Vagina (tissue), 2 donors: ENCODE measurements at places on chromosomes 2 and 18. TPM values are rescaled to one million over a fixed set of nuclear protein-coding genes. Genes with fewer than 3 reads are reported as not detected.

The CDH20 gene
- total RNA-seq, result not detected

- no peak for DNase-seq
Observed at GRCh38 chr2:55949211-55949610, 25.6 kb upstream of the EFEMP1 start.

The CDH19 gene
- total RNA-seq, result 18.2 TPM

DNA sequence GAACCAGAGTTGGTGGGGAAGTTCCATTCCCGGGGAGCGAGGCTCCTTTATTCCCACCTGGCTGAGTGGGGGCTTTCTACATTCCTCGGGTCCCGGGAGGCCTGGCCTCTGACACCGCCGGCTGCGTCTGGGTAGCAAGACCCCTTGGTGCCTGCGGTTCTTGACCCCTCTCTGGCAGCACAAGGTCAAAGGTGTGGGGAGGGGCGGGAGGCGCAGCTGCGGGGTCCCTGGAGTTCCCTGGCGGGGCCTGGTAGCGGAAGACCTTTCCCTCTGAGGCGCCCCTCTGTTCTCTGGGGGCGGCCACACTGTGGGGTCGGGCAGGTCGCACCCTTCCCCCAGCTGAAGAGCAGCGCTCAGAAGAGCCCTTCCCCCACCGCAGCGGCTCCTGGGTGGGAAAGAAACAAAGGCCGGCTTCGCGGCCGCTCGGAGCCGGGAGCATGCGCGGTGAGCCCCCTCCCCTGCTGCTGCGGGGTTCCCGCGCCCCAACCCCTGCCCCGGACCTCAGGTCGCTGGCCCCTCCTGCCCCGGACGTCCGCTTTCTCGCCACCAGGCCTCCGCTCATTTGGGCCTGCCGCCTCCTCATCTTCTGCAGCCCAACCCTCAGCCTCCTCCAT lies 146.3 kb downstream of the ANKRD44 start:
- no peak for DNase-seq

DNA sequence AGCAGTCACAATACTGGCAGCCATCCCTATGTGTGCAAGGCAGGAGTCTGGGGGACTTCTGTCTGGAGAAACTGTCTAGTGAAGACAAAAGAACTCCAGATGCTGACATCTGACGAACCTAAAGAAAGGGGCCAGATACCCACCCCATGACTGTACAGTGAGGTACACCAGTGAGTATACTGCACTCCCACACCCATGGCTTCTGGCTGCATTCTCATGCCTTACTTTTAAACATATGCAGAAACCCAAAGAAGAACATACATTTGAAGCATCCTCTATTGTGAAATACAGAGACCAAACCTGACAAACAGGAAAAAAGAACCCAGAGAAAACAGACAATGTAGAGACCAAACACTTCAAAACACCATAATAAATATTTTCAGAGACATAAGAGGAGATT lies 102.2 kb downstream of the ACTR3 start:
- no peak for DNase-seq

The NYAP2 gene
- total RNA-seq, result 0.25 TPM

The DPP4 gene
- 15.5 TPM for total RNA-seq

The L3MBTL4 gene
- 9.6 TPM for total RNA-seq

DNA sequence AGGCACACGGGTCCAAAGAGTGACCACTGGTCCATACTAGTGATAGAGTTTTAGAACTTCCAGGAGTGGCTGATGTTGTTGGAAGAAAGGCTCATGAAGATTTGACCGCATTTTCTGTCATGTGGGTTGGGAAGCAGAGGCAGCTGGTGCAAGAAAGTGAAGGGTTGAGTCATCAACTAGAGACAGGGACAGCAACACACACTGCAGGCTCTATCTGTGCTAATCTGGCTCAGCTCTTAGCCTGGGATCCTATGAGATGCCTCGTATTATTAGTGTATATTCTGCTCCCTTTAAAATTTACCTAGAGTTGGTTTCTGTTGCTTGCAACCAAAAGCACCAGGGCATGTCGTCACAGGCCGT lies 2.5 kb upstream of the SH3RF3 start:
- no peak for DNase-seq

- no peak for DNase-seq
Observed at GRCh38 chr2:85503851-85504777, 34.9 kb upstream of the MAT2A start.

DNA sequence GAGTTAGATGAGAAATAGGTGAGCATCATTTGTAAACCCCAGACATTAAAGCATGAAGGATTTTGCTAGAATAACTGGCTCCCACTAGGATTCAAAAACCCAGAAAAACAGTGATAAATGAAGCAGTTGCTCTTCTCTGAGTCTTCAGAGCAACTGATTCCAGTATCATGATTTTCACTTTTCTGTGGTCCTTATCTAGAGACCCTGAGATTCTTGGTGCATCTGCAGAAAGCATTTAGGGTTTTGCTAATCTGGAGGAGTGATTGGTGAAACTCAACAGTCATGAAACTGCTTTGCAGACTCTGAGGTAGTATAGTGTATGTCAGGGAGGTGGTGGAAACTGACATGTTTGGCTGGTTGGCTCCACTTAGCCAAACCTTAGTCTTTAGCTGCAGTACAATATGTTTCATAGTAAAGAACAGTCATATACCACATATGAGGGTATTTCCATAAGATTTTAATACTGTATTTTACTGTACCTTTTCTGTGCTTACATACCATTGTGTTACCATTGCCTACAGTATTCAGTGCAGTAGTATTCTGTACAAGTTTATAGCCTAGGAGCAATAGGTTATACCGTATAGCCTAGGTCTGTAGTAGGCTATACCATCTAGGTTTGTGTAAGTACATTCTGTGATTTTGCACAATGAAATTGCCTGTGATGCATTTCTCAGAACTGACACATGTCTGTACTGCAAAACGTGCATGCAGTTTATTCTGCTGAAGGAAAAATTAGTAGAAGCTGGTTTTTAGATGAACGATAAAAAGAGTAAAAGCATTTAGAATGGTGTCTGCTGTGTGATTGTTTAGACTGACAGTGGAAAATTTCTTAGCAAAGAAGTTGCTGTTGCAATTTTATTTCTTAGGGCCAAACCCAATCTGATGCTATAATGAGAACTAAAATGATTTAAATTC lies 23.8 kb downstream of the EML4 start:
- DNase-seq, result no peak

DNA sequence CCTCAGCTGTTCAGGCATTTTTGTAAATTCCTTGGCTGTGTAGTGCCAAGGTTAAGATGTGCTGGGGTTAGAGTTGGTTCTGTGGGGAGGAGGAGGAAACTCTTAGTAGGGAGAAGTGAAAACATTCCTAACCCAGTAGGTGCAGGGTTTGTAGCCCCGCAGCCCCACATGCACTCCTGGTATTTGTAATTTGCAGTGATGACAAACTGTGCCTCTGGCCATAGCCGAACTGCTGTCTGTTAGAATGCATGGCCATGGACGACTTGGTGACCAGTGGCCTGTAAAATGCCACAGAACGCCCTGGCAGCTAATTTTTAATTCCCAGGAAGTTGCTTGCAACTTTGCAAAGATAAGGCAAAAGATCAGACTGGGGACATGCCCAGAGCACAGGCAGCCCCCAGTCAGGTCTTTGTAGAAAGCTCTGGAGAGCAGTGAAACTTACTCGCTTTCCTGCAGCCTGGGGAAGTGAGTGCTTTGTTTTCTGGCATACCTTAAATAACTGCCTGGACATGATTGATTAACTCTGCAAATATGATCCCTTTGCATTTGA lies 38.4 kb downstream of the LYPD6B start:
- no peak for DNase-seq

GRCh38 chr2:32811696-32812095 lies 135.1 kb upstream of the LTBP1 start:
- no peak for DNase-seq

DNA sequence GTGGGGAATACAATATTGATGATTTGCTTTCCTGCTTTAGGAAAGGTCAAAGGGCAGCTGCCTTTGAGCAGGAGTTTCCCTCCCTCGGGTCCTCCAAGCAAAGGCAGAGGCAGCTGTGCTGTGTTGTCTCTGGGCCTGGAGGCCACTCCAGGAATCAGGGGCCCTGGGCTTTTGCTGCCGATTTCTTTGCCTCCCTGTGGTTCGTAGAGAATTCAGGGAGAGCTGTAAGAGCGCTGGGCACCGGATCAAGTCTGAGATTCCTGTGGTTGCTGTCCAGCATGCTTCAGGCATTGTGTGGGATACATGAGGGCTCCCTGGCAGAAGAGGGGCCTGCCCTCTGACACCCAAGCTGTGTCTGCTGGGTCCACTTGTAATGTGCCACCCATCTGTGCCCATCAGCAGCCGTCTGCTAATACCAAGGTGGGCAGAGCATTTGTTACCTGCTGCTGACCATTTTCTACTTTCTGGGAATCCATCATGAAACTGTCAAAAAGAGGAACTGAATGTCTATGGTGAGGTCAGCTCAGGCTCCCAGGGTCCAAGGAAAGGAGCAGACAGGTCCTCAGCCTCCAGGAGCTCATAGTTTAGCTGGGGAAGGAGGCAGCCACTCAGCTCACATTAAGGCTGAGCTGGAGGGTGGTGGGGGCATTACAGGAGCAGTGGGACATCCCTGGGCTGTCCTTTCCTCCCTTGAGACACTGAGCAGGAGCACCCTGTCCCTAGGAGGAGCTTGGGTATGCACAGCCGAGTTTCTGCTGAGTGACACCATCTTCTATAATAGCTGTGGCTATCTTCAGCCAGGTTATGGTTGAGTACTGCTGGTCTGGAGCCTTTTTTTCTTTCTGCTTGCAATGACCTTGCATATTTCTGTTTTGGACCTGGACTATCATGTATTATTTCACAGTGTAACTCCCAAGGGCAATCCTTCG lies 68.5 kb downstream of the CTIF start:
- no peak for DNase-seq

The DES gene
- 883 TPM for total RNA-seq

The GCG gene
- total RNA-seq, result not detected

DNA sequence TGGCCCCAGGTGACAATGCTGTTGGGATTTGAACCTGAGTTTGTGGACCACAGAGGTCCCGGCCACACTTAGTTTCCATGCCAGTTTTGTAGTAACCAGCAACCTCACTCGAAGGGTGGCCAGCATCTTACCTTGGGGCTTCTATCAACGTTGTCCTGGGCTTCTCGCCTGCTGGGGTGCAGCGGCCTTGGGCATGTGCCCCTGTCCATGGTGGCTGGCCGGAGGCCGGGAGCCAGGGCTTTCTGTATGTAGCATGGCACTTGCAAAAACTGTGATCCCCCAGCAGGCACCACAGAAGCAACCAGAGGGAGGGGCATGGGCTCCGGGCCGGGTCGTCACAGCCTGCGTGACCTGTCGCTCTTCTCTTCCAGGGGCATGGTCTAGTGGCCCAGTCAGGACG lies 51.7 kb downstream of the ODC1 start:
- DNase-seq, result no peak

- DNase-seq, result no peak
Observed at GRCh38 chr2:236941551-236941950, 144.1 kb upstream of the COPS8 start.

- no peak for DNase-seq
Observed at GRCh38 chr2:42339191-42339912, 21.7 kb downstream of the COX7A2L start.
